SK-N-SH treated with all-trans-retinoic acid at 6 μM for 48 hours (cell line): ENCODE measurements at places on chromosomes 4 and X.

DNA sequence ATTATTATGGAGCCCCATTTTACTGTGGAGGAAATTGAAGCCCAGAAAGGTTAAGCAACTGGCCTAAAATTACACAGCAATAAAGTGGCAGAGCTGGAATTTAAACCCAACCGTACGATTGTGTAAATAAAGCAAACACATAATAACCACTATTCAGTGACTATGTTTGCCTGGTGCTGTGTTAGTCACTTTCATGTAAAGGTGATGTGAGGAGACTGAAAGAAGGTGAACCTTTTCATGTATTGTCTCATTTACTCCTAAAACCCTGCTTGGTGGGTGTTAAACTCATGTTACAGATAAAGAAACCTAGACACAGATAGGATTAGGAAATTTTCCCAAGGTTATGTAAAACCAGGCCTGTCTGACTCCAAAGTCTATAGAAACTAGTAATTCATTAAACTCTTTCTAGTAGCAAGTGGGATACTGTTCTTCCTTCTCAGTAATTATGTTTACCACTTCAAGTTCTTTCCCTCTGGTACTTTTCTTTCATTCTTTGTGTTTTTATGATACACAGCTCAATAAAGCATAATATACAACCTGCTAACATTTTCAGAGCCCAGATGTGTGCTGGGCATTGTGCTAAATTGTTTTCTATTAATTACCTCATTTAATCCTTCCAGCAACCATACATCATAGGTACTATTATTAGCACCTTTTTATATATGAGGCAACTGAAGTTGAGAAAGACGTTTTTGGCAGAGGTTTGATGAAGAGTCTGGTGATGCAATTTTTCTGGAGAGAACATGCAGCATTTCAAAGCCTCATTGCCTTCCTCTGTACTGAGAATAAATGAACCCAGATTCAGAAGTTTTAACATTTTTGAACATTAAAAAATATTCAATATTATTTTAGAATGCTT, 202.7 kb downstream of the SPRY1 start:
- ATAC-seq, result no peak

DNA sequence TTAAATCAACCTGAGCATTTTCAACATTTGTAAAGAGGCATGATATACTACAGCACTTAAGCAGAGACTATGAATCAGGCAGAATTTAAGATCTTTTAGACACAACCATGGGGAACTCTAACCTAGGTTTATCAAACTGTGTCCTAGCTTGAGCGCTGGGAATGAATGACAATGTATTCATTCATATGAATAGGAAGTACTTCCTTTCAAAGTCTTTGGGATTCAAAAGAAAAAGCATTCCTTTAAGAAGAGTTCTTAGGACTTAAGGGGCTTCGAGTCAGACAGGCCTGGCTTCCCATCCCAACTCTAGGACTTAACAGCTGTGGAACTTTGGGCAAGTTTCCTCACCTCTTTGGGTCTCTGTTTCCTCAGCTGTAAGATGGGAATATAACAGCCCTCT, 104.6 kb downstream of the ANAPC4 start:
- ATAC-seq, result no peak

- ATAC-seq, result peak; percentile 13; the same call in 2 of the 3 replicates
Measured at GRCh38 chr4:98641376-98641775, 17.0 kb downstream of the TSPAN5 start.

GRCh38 chr4:158818560-158819140, 49.8 kb downstream of the FNIP2 start:
- ATAC-seq, result no peak

GRCh38 chr4:167003326-167003725, 231.0 kb downstream of the SPOCK3 start:
- no peak for ATAC-seq

- ATAC-seq, result no peak
Measured at GRCh38 chrX:9746148-9746888, 19.3 kb downstream of the GPR143 start.

- peak; percentile 87 for ATAC-seq
Measured at GRCh38 chrX:115330498-115331168, 41.1 kb downstream of the LUZP4 start.

GRCh38 chr4:55931043-55931442, 17.7 kb upstream of the CEP135 start:
- no peak for ATAC-seq

DNA sequence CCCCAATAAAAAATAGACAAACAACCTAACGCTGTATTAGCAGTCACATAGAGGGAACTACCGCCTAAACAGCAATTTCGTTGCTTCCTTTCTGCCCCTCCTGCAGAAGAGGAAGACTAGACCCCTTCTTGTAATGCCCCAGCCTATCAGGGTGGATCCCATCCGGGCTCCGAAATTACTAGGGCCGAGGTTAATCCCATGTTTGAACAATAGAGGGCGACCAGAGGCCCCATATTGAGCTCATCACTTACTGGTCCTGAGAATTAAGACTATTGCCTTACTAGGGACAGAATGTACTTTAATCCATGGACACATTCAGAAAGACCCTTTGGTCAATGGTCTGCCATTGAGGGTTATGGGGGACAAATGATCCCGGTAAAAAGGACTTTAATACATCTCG, 11.8 kb upstream of the ZNF630 start:
- ATAC-seq, result peak; percentile 99

DNA sequence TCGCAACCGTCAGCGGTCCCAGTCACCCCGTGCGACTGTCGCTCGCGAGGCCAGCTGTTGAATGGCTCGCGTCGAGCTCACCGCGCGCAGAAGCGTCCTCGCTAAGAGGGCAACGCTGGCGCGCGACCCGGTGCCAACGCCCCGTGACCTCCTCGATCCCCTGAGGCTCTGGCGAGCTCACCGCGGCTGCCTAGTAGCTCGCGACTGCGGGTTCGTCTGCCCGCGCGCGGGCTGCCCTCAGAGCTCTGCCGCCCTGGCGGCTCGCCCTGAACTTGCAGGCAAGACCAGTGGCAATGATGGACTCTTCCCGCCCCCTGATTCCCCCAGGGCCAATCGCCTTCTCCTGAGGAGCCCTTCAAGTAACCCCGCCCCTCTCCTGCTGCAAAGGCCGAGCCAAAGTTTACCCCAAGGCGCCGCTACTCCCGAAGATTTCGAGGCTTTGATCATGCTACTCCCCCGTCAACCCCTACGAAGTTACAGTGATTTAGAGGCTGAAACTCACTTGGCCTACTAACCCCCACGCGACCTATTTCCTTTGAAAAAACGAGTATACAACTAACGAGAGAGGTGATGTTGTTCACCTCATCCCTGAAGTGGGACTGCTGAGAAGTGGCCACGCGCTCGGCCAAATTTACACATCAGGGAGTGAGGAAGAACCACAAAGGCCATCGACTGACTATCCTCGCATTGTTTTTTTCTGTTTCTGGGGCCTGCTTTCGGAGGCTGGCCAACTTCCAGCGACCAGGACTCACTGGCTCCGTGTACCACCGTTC, 37.5 kb downstream of the PGRMC1 start:
- peak; percentile 31; the same call in 1 of the 3 replicates for ATAC-seq
